ENCODE measurements at places on chromosomes 4 and X.

DNA sequence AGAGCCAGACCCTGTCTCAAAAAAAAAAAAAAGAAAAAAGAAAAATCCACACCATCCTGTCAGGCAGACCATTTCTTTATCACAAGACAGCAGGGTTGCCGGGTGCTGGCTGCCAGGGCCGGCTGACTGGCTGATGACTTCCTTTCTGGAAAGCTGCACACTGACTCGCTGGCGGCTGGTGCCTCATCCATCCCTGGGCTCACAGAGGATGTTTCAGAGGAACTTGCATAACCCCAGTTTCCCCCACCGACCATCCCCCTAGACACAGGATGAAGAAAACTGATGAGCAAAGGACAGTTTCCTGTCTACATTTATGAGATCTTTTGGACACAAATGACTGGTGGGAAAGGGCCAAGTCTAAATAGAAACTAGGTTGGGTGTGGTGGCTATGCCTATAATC, 14.1 kb downstream of the HPSE start:
- DNase-seq = no peak

GRCh38 chr4:179618966-179619365, 2176.7 kb upstream of the AGA start:
- no peak for DNase-seq

GRCh38 chr4:10182446-10183424, 66.1 kb upstream of the WDR1 start:
- no peak for DNase-seq

GRCh38 chr4:122531514-122531913, 75.0 kb upstream of the IL2 start:
- DNase-seq = no peak

- DNase-seq = no peak
Observed at GRCh38 chr4:88212253-88212561, 53.8 kb upstream of the ABCG2 start.

- DNase-seq = no peak
Observed at GRCh38 chrX:134692233-134692632, 34.0 kb upstream of the PLAC1 start.

DNA sequence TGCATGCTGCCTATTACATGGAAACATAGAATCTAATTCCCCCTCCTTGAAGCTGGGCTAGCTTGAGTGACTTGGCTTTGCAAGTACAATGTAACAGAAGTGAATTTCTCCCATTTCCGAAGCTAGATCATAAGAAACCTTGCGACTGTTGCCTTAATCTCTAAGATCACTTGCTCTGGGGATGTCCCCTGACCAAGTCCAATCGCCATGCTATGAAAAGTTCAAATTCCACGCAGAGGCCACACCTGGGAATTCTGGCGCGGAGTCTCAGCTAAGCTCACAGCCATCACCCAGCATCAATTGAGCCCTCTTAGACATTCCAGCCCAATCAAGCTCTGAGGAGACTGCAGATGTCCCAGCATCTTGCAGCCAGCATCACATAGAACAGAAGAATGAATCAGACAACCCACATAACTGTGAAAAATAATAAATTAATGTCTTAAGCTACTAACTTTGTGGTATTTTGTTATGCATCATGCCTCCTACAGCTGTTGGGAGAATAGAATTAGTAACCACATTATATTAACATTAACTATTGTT, 27.0 kb downstream of the GPM6A start:
- no peak for DNase-seq

DNA sequence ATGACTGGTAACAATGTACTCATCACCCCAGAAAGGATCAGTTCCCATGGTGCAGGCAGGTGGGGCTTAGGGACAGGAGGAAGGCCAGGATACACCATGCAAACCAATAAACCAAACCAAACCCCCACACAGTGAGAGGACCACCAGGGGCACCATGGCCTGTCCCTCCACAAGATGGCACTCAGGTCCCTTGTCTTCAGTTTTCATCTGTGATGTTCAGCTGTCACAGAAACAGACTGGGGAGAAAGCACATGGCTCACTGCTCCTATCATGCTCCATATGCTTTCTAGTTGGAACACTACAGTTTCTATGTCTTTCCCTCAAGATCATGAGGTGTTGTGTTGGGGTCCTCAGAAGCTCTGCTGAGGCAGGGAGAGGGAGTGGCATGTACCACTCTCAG, 10.1 kb downstream of the HS3ST1 start:
- no peak for DNase-seq
